B cell (primary cell): ENCODE measurements at places on chromosomes 3 and 15. TPM values are rescaled to one million over a fixed set of nuclear protein-coding genes. Genes with fewer than 3 reads are reported as not detected.

CCDC9B gene
- 1.6 and 2.8 TPM in 2 replicates for total RNA-seq

- H3K4me1 ChIP-seq, result no peaks in the 10 kb centered on the region
- no peak overlapping the region for H3K4me3 ChIP-seq
- H3K36me3 ChIP-seq, result no peaks in the 10 kb centered on the region
- H3K27ac ChIP-seq, result no peak overlapping the region
- no peak for DNase-seq
Observed at GRCh38 chr15:89621547-89621946, 33.7 kb downstream of the KIF7 start.

GRCh38 chr3:103813955-103814354, 1379.1 kb downstream of the ZPLD1 start:
- no peaks in the 10 kb centered on the region for H3K36me3 ChIP-seq
- no peak overlapping the region for H3K27ac ChIP-seq
- H3K4me1 ChIP-seq, result no peaks in the 10 kb centered on the region
- no peak overlapping the region for H3K4me3 ChIP-seq
- H3K27me3 ChIP-seq, result no peaks in the 10 kb centered on the region

GRCh38 chr3:148998715-148999423, 7.5 kb downstream of the GYG1 start:
- H3K4me3 ChIP-seq, result no peak overlapping the region
- peaks cover 18% of the 10 kb centered on the region for H3K36me3 ChIP-seq
- DNase-seq, result no peak
- no peak overlapping the region for H3K27ac ChIP-seq
- H3K27me3 ChIP-seq, result no peaks in the 10 kb centered on the region
- peaks cover 5% of the 10 kb centered on the region for H3K4me1 ChIP-seq

HES1 gene
- 2.4 and 3.6 TPM in 2 replicates for total RNA-seq

- DNase-seq, result no peak
- H3K4me1 ChIP-seq, result no peaks in the 10 kb centered on the region
- no peak overlapping the region for H3K4me3 ChIP-seq
- H3K36me3 ChIP-seq, result no peaks in the 10 kb centered on the region
Observed at GRCh38 chr3:84904212-84904611, 54.6 kb upstream of the CADM2 start.

GRCh38 chr3:187318819-187319616, 27.5 kb upstream of the MASP1 start:
- peaks cover 6% of the 10 kb centered on the region for H3K4me1 ChIP-seq
- no peak overlapping the region for H3K27ac ChIP-seq
- no peaks in the 10 kb centered on the region for H3K36me3 ChIP-seq
- H3K4me3 ChIP-seq, result no peak overlapping the region
- peaks cover 24% of the 10 kb centered on the region for H3K27me3 ChIP-seq
- DNase-seq, result peak; percentile 69

DGKG gene
- total RNA-seq, result 10.9 and 11.6 TPM in 2 replicates

DNA sequence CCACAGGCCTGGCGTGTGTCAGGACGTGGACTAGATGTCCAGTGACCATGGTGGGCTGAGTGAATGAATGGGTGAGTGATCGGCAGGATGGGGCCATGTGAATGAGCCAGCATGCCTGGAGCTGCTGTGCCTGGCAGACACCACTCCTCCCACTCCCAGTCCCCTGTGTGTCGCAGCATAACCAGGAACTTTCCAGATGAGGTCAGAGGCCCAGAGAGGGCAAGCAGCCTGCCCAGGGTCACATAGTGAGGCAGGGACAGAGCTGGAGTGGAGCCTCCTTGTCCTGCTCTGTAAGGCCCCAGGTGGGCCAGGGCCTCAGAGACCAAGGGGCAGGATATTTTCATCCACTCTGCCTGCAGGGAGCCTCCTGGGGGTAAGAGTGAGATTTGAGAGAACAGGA, 6.4 kb downstream of the IQSEC1 start:
- H3K27me3 ChIP-seq, result no peaks in the 10 kb centered on the region
- H3K4me1 ChIP-seq, result peaks cover 51% of the 10 kb centered on the region
- no peak for DNase-seq
- peak overlapping the region; percentile 65 for H3K27ac ChIP-seq

GP9 gene
- not detected in 2 replicates for total RNA-seq

GRCh38 chr3:25485673-25486072, 57.6 kb downstream of the RARB start:
- H3K27ac ChIP-seq, result no peak overlapping the region
- no peak for DNase-seq
- H3K27me3 ChIP-seq, result no peaks in the 10 kb centered on the region
- no peaks in the 10 kb centered on the region for H3K36me3 ChIP-seq
